Activated CD4-positive, alpha-beta T cell treated with anti-CD3 and anti-CD28 coated beads, Interleukin-2, amount 10 ng/mL, durations not matched to agents 7 days and 5 days (primary cell): ENCODE measurements at places on chromosomes 1 and 21. TPM values are rescaled to one million over a fixed set of nuclear protein-coding genes. Genes with fewer than 3 reads are reported as not detected.

CYP4Z1 gene
- total RNA-seq, result not detected

GBP7 gene
- total RNA-seq, result not detected

GNB1 gene
- 454 TPM for total RNA-seq

VWA5B1 gene
- total RNA-seq, result not detected

STYXL2 gene
- total RNA-seq, result not detected

AMY2A gene
- total RNA-seq, result not detected

NPPB gene
- total RNA-seq, result not detected

PPM1J gene
- total RNA-seq, result not detected

SETSIP gene
- not detected for total RNA-seq

TSPEAR gene
- not detected for total RNA-seq

TIE1 gene
- total RNA-seq, result not detected

VSIG8 gene
- total RNA-seq, result not detected

HEYL gene
- total RNA-seq, result not detected

OR2L5 gene
- 0.08 TPM for total RNA-seq

ANGPTL3 gene
- total RNA-seq, result not detected

PTPRC gene
- total RNA-seq, result 862 TPM

SH2D1B gene
- not detected for total RNA-seq

FCAMR gene
- not detected for total RNA-seq

RGS16 gene
- total RNA-seq, result 1.9 TPM

ST6GALNAC3 gene
- total RNA-seq, result 0.02 TPM

FMO5 gene
- total RNA-seq, result 0.48 TPM

RUNX3 gene
- 108 TPM for total RNA-seq

ARHGAP30 gene
- 244 TPM for total RNA-seq
